ENCODE measurements at places on chromosomes 5 and 9. TPM values are rescaled to one million over a fixed set of nuclear protein-coding genes. Genes with fewer than 3 reads are reported as not detected.
A peak's percentile ranks its signal among the peaks of the same experiment; 100 is the strongest.

DNA sequence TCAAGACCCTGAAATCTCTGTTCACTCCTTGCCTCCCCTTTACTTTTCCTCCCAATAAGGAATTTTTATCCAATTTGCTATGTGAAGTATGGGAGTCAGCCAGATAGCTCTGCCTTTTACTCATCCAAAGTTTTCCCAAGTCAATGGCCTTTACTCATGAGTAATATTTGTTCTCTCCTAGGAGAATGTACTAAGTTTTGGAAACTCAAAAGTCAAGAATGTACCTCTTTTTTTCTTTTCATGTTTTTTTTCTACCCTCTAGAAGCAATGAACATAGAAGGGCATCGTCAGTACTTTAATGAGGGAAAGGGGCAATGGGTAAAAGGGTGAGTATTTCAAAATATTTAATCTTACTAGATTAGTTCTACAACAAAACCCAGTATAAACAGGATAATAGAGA, 140.2 kb upstream of the SGCD start:
- no peaks in the 10 kb centered on the region for H3K36me3 ChIP-seq
- H3K27ac ChIP-seq, result no peak overlapping the region

DNA sequence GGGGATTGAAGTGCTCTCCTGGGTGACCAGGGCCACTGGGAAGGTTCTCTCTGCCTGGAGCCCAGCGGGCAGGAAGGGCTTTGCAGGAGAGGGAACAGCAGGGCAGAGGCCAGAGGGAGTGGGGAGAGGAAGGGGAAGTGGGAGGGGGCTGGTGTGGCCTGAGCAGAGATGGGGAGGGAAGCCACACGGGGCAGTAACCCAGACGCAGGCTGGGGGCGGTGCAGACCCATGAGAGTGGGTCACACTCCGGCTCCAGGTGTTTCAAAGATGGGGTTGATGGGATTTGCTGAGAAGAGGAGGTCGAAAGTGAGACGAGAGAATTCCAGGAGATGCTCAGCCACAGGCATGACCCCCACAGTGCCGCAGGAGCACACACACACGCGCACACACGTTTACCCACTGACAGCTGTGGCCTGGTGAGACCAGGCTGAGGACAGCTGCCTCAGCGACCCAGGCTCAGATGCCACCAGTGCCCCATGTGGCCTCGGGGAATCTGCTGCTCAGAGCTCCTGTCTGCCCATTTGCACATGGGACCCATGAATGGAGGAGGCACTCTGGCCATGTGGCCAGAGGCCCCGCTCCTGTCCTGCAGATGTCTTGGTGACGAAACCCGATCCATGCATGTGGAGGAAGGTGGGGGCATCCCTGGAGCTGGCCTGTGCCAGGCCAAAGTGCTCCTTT, 32.7 kb upstream of the FCN2 start:
- DNase-seq, result no peak
- H3K27me3 ChIP-seq, result no peaks in the 10 kb centered on the region
- H3K36me3 ChIP-seq, result peaks cover 21% of the 10 kb centered on the region
- no peaks in the 10 kb centered on the region for H3K4me1 ChIP-seq
- no peak overlapping the region for H3K4me3 ChIP-seq

GRCh38 chr5:169242175-169242848, 58.6 kb downstream of the SLIT3 start:
- no peaks in the 10 kb centered on the region for H3K4me1 ChIP-seq
- H3K4me3 ChIP-seq, result no peak overlapping the region
- no peaks in the 10 kb centered on the region for H3K27me3 ChIP-seq
- DNase-seq, result no peak
- H3K36me3 ChIP-seq, result peaks cover 24% of the 10 kb centered on the region

- no peaks in the 10 kb centered on the region for H3K27me3 ChIP-seq
- H3K4me1 ChIP-seq, result no peaks in the 10 kb centered on the region
- no peaks in the 10 kb centered on the region for H3K36me3 ChIP-seq
- H3K27ac ChIP-seq, result no peak overlapping the region
- no peak overlapping the region for H3K4me3 ChIP-seq
Measured at GRCh38 chr5:168813184-168813968, 234.2 kb upstream of the PANK3 start.

DNA sequence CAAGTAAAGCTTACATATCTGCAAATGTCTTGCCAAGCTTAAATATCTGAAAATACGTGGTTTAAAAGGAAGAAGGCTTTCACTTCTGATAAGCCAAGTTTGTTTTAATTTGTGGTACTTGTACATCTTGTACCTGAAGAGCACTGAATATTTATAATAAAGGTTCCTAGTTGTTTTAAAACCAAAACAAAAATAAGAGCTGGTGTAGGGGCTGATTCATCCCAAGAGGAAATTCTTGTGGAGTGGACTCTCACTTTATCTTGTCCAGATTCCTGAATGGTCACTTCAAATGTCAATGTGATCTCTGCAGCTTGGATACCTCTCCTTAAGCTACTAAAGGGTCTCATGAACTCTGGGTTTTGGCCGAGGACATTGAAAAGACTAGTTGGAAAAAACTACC, 29.5 kb downstream of the MAMDC2 start:
- peaks cover 33% of the 10 kb centered on the region for H3K4me1 ChIP-seq
- DNase-seq, result no peak
- H3K27me3 ChIP-seq, result no peaks in the 10 kb centered on the region
- no peak overlapping the region for H3K27ac ChIP-seq
- H3K4me3 ChIP-seq, result no peak overlapping the region

DNA sequence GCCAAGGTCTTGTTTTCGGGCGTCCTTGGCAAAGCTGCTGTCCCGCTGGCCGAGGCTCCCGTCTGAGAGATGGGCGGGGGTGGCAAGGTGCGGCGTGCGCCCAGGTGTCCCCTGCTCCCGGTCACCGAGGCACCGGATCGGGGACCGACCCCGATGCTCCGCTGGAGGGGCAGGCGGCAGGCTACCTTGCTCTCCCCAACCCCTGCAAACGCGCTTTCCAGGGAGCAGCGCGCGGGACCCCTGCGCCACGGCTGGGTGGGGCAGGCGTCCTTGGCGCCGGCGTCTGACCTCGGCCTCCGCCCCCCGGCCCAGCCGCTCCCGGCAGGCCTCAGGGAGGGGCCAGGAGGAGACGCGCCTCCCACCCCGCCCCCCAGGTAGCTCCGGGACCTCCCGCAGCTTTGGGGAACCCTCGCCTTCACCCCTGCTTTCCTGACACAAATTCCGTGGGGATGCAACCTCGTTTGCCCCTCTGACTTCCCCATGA, 551 bp downstream of the N4BP3 start:
- H3K27ac ChIP-seq, result no peak overlapping the region
- H3K36me3 ChIP-seq, result no peaks in the 10 kb centered on the region
- H3K27me3 ChIP-seq, result peaks cover 3% of the 10 kb centered on the region
- DNase-seq, result no peak
- peaks cover 27% of the 10 kb centered on the region for H3K4me1 ChIP-seq

DNA sequence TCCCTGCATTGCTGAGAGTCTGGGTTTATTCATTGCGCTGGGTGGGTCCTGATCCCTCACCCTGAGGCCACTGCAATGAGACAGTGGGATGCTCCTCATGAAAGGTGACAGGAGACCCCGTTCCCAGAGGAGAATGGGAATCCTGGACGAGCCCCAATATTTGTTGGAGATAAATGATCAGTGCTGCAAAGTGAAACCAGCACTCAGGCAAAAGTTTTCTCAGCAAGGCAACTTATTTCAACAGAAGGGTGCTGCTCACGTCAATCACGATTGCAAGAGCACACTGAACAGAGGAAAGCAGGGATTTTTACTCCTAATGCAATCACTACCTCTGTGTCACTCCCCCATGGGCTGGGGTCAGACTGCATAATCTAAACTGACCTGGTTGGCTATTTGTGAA, 110.2 kb upstream of the MAMDC2 start:
- H3K36me3 ChIP-seq, result no peaks in the 10 kb centered on the region
- no peaks in the 10 kb centered on the region for H3K4me1 ChIP-seq
- no peak overlapping the region for H3K27ac ChIP-seq

- peaks cover 40% of the 10 kb centered on the region for H3K36me3 ChIP-seq
- no peak overlapping the region for H3K27ac ChIP-seq
Measured at GRCh38 chr5:123582550-123583285, 70.7 kb downstream of the CSNK1G3 start.

GRCh38 chr9:82560457-82560904, 502.5 kb downstream of the RASEF start:
- no peak overlapping the region for H3K4me3 ChIP-seq
- no peaks in the 10 kb centered on the region for H3K36me3 ChIP-seq
- peaks cover 4% of the 10 kb centered on the region for H3K27me3 ChIP-seq

DNA sequence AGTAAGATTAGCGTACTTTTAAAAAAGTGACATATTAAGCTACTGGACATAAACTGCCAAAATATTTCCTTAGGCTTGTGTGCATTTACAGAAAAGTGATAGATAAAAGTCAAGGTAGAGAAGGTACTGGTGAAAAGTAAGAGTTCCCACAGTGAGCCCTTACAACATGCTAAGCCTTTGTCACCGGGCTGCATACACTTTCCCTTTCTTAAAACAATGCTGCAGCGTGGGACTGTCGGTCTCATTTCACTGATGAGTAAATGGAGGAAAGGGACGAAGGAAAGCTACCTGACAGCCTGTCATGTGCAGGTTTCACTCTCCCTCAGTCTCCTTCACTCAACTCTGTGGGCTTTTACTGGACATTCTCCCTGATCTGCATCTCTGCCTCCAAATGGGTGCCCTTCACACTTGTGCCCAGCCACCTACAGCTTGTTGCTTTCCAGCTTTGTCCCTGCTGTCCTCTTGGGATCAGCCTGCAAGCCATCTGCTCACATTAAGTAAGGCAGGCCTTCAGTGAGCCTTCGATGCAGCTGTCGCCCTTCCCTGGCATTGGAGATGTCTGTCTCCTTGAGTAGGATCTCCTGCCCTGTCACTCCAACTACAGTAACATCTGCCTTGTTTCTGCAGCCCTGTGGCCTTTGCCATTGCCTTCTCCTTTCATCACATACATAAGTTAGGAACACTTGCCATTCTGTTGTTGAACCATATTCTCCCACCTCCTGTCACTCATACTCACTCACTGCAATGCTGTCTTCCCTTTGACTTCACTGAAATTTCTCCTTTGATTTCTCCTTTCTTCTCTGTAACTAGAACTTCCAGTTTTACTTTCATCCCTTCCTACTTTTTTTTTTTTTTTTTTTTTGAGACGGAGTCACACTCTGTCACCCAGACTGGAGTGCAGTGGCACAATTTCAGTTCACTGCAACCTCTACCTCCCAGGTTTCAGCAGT, 9.3 kb upstream of the ROPN1L start:
- DNase-seq, result no peak
- H3K4me1 ChIP-seq, result no peaks in the 10 kb centered on the region

GRCh38 chr5:98309785-98310598, 463.5 kb upstream of the RGMB start:
- H3K27ac ChIP-seq, result peak overlapping the region; percentile 98
- H3K4me3 ChIP-seq, result peak overlapping the region; percentile 69
- H3K36me3 ChIP-seq, result no peaks in the 10 kb centered on the region
- DNase-seq, result peak; percentile 85
- H3K27me3 ChIP-seq, result no peaks in the 10 kb centered on the region

GRCh38 chr5:133685402-133686018, 73.2 kb upstream of the FSTL4 start:
- H3K36me3 ChIP-seq, result no peaks in the 10 kb centered on the region
- H3K4me1 ChIP-seq, result no peaks in the 10 kb centered on the region
- DNase-seq, result no peak
- peaks cover 33% of the 10 kb centered on the region for H3K27me3 ChIP-seq

DNA sequence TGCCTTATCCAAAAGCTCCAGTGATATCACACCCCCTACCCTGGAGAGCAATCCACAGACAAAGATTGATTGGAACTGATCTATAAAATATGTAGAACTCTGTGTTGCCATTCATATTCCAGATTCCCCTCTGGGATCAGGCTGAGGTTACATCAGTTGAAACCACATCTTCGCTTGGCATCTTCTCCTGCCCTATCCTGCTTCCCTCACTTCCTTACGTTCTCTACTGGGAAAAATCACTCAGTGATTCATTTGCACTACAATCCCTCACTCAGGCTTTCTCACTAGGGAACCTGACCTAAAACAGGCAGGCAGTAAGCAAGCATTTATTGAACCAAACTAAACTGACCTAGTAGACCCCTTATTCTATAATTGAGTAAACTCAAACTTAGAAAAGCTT, 111.7 kb downstream of the ESM1 start:
- peaks cover 21% of the 10 kb centered on the region for H3K4me1 ChIP-seq
- peaks cover 55% of the 10 kb centered on the region for H3K27me3 ChIP-seq
- DNase-seq, result no peak
- no peaks in the 10 kb centered on the region for H3K36me3 ChIP-seq
- H3K27ac ChIP-seq, result no peak overlapping the region
- H3K4me3 ChIP-seq, result no peak overlapping the region

GRCh38 chr9:121661328-121661727, 9.9 kb downstream of the DAB2IP start:
- no peak for DNase-seq
- no peak overlapping the region for H3K27ac ChIP-seq
- H3K27me3 ChIP-seq, result no peaks in the 10 kb centered on the region
- peaks cover 5% of the 10 kb centered on the region for H3K4me1 ChIP-seq

DNA sequence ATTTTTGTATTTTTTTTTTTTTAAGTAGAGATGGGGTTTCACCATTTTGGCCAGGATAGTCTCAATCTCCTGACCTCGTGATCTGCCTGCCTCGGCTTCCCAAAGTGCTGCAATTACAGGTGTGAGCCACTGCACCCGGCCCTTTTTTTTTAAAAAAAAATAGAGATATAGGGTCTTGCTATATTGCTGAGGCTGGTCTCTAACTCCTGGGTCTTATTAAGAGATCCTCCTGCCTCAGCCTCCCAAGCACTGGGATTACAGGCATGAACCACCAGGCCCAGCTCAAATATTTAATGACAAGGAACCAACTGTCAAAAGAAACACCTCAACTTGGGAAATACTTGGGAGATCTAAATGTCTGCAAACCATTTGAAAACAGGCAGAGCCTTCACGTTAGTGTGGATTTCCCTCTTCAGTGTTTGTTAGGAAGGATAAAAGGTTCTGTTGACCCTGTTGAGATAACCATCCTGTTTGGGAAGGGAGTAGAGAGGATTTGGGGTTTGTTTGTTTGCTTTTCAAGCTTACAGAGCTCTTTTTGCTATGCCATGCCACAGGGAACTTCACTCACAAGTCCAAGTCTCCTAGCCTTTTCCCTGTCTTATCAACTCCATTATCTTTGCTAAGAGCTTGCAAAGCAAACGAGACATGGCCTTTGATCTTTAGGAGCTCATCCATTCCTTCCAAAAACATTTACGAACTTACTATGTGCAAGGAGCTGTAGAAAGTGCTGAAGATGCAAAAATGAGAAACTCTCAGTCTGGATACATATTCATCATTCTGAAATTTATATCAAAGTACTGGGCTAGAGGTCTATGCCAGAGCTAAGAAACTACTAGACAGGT, 7.5 kb downstream of the FAXDC2 start:
- DNase-seq, result no peak
- peaks cover 4% of the 10 kb centered on the region for H3K4me1 ChIP-seq
- peaks cover 14% of the 10 kb centered on the region for H3K36me3 ChIP-seq
- no peaks in the 10 kb centered on the region for H3K27me3 ChIP-seq

GRCh38 chr9:137784641-137785513, 92.7 kb upstream of the CACNA1B start:
- H3K4me1 ChIP-seq, result peaks cover 6% of the 10 kb centered on the region
- DNase-seq, result peak; percentile 85
- peaks cover 39% of the 10 kb centered on the region for H3K36me3 ChIP-seq

GRCh38 chr5:17257705-17258273, 40.4 kb downstream of the BASP1 start:
- no peak for DNase-seq
- H3K4me3 ChIP-seq, result no peak overlapping the region
- H3K27me3 ChIP-seq, result no peaks in the 10 kb centered on the region
- peak overlapping the region; percentile 59 for H3K27ac ChIP-seq

SLC2A8 gene
- 18.2 TPM for total RNA-seq

FER gene
- total RNA-seq, result 27.7 TPM

PCDHA7 gene
- 2.0 TPM for total RNA-seq

PTGDS gene
- 123 TPM for total RNA-seq

HMMR gene
- total RNA-seq, result 5.5 TPM

PCDHA11 gene
- 8.2 TPM for total RNA-seq

CSF2 gene
- total RNA-seq, result not detected

PKD2L2 gene
- total RNA-seq, result not detected

CKMT2 gene
- total RNA-seq, result not detected

CAMK4 gene
- 1.2 TPM for total RNA-seq

SLC45A2 gene
- not detected for total RNA-seq

PRLR gene
- 0.08 TPM for total RNA-seq

CCL21 gene
- not detected for total RNA-seq

All from osteocyte (in vitro differentiated cells).